ENCODE measurements at places on chromosomes 2 and 18.

DNA sequence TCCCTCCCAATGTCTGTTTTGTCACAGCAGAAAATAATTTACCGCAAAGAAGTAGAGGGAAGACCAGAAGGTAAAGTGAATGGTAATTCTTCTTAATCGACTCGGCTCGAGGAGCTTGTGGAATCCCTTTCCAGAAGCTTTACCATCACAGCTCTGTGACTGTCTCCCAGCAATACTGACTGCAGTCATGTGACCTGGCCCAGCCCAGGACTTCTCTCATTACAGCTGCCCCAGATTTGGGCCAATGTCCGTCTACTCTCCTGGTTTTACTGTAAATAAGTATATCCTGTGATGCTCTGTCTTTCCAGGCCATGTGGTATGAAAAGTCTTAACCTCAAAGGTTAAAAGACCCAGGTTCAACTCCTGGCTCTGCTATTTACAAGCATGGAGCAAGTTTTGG is 18.9 kb upstream of the ELOA2 start:
- no peak for DNase-seq
- H3K27ac ChIP-seq, result no peak overlapping the region
- no peaks in the 10 kb centered on the region for H3K27me3 ChIP-seq
- no peaks in the 10 kb centered on the region for H3K4me1 ChIP-seq

GRCh38 chr2:204110751-204111516 is 174.4 kb downstream of the ICOS start:
- H3K4me3 ChIP-seq, result no peak overlapping the region
- peaks cover 20% of the 10 kb centered on the region for H3K4me1 ChIP-seq
- no peak for DNase-seq
- no peaks in the 10 kb centered on the region for H3K36me3 ChIP-seq
- no peak overlapping the region for H3K27ac ChIP-seq

DNA sequence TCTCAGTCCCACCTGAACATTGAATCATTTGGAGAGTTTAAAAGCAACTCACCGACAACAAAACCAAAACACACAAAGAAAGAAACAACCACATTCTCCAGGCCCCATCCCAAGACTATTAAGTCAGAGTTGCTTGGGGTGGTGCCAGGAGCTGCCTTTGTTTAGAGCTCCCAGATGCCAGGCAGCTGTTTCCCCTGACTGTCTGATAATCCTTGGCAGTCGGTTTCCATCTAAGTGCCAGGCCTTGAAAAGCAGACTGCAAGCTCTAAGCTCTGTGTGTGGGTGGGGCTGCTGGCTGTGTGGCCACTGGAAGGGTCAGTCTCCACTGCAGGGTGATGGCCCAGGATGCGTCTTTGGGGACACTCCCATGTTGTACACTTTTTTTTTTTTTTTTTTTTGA is 255.3 kb upstream of the AGAP1 start:
- no peaks in the 10 kb centered on the region for H3K36me3 ChIP-seq
- H3K27ac ChIP-seq, result no peak overlapping the region
- H3K27me3 ChIP-seq, result no peaks in the 10 kb centered on the region

DNA sequence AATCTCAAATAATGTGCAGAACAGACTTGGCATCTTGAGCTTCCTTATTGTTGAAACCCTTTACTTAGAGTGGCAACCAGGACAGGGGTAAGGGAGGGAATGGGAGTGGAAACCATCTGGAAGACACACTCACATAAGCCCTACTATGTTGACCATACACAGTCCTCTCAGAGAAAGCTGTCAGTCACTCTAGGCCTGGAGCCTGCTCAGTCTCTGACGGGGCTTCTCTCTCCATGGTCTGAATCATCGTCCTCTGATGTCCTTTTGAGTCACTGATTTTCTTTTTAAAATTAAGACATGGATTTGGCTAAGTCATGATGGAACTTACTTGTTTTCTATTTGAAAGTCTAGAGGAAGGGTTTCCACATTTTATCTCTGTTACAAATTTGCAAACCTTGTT is 74.0 kb downstream of the MYO1B start:
- no peak overlapping the region for H3K27ac ChIP-seq
- H3K27me3 ChIP-seq, result no peaks in the 10 kb centered on the region
- H3K4me3 ChIP-seq, result no peak overlapping the region
- no peaks in the 10 kb centered on the region for H3K36me3 ChIP-seq
- no peak for DNase-seq

- no peaks in the 10 kb centered on the region for H3K27me3 ChIP-seq
Observed at GRCh38 chr2:51510303-51510702, 478.4 kb upstream of the NRXN1 start.

- H3K27ac ChIP-seq, result peak overlapping the region; percentile 39
- DNase-seq, result peak; percentile 98
- no peak overlapping the region for H3K4me3 ChIP-seq
- peaks cover 3% of the 10 kb centered on the region for H3K4me1 ChIP-seq
- H3K36me3 ChIP-seq, result no peaks in the 10 kb centered on the region
Observed at GRCh38 chr18:79611040-79611681, 68.4 kb upstream of the CTDP1 start.

DNA sequence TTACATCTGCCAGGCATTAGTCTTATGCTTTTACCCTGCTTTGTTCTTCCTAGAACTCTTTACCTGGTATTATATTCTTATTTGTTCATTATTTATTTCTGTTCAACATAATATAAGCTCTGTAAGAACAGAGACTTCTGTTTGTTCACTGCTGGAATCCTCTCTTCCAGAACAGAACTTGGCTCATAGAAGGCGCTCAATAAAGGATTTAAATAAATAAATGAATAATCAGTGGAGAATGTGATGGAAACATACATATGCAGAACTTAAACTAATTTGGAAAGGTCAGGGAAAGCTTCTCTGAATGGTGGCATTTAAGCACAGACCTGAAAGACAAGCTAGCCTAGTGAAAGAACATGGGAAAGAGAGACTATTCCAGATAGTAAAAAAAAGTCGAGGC is 24.3 kb downstream of the NCKAP1 start:
- H3K27me3 ChIP-seq, result no peaks in the 10 kb centered on the region
- H3K4me1 ChIP-seq, result peaks cover 9% of the 10 kb centered on the region
- no peak overlapping the region for H3K4me3 ChIP-seq

DNA sequence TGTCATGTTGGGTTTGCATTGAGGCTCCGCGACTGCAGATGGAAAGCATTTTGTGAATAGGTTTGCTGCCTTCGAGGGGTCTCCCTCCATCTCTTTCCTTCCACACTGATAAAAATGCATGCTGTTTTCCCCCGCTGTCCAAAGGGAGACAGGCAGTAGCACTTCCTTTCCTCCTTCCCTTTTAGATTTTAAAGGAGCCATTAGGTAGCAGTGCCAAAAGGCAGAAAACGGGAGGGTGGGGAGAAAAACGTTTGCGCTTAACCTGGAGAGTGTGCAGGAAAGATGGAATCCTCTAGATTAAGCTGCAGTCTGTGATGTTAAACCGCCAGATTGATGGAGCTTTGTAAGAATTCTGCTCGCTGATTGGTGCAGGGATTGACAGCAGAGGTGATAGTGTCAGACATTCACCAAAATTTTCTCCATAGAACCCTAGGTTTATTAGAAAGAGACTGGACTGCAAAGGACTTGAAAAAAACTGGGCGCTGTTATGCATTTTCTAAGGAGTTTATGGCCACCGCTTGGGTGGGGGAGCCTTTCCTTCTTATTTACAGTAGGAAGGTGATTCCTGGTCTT is 688 bp downstream of the MAPRE2 start:
- peak overlapping the region; percentile 92 for H3K4me3 ChIP-seq
- H3K27ac ChIP-seq, result no peak overlapping the region
- no peaks in the 10 kb centered on the region for H3K36me3 ChIP-seq
- peaks cover 10% of the 10 kb centered on the region for H3K4me1 ChIP-seq

DNA sequence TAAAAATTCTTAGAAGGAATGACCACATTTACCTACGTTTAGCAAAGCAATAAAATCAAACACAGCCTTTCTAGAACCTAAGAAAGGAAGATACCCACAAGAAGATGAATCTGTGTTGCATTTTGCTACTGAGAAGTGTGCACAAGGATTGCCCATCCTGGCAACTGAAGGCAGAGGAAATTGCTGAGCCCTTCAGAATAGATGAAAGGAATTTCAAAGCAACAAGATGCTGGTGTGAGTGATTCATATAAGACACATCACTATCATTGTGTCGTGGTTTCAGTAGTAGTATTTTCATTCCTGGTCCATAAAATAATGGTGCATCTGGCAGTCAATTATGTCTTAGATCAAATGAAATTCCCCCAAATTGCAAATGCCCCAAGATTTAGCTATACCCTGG is 48.4 kb upstream of the ANKRD44 start:
- H3K4me1 ChIP-seq, result no peaks in the 10 kb centered on the region
- no peak for DNase-seq
- no peaks in the 10 kb centered on the region for H3K36me3 ChIP-seq
- H3K4me3 ChIP-seq, result no peak overlapping the region
- no peaks in the 10 kb centered on the region for H3K27me3 ChIP-seq

GRCh38 chr2:191907091-191907490 is 60.2 kb upstream of the CAVIN2 start:
- H3K4me3 ChIP-seq, result no peak overlapping the region
- H3K36me3 ChIP-seq, result no peaks in the 10 kb centered on the region
- no peak for DNase-seq
- H3K27ac ChIP-seq, result no peak overlapping the region
